B cell (primary cell): ENCODE measurements at places on chromosomes 1 and 21. TPM values are rescaled to one million over a fixed set of nuclear protein-coding genes. Genes with fewer than 3 reads are reported as not detected.

The ZYG11B gene
- 22.3 and 22.7 TPM in 2 replicates for total RNA-seq

The TIE1 gene
- 0.10 TPM in 1 of 2 replicates, not detected in the other for total RNA-seq

DNA sequence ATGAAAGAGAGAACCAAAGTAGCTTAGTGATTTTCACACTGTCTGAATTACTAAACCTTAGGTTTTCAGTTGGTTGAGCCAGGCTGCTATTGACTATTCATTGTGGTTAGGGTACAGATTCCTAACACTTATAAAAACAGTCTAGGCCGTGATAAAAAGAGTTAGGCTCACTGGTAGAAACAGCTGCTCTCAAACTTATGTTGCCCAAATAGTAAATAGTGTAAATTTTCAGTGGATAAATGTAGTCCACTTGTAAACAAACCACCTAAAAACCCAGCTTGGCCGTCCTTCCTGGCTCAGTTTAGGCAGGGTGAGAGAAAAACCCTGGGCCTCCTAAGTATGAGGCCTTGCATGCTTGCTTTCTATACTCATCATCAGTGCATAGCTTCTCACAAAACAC is 34.9 kb downstream of the ARID1A start:
- H3K4me1 ChIP-seq: peaks cover 19% of the 10 kb centered on the region
- no peak for DNase-seq
- H3K36me3 ChIP-seq: peaks cover 61% of the 10 kb centered on the region
- no peak overlapping the region for H3K4me3 ChIP-seq

- no peaks in the 10 kb centered on the region for H3K4me1 ChIP-seq
- no peaks in the 10 kb centered on the region for H3K27me3 ChIP-seq
- H3K4me3 ChIP-seq: no peak overlapping the region
- no peak overlapping the region for H3K27ac ChIP-seq
- no peak for DNase-seq
Observed at GRCh38 chr21:16978309-16978895, 534.4 kb upstream of the CXADR start.

- no peak for DNase-seq
- H3K4me1 ChIP-seq: no peaks in the 10 kb centered on the region
- no peak overlapping the region for H3K27ac ChIP-seq
- no peak overlapping the region for H3K4me3 ChIP-seq
- H3K36me3 ChIP-seq: no peaks in the 10 kb centered on the region
Observed at GRCh38 chr1:211874521-211875347, 44.2 kb upstream of the LPGAT1 start.
